T-cell (primary cell): ENCODE measurements at places on chromosomes 1 and 21. TPM values are rescaled to one million over a fixed set of nuclear protein-coding genes. Genes with fewer than 3 reads are reported as not detected.

Gene CAMTA1
- total RNA-seq = 29.7 TPM

Gene FMOD
- not detected for total RNA-seq

Gene IQCC
- total RNA-seq = 2.3 TPM

Gene FCRLB
- 0.75 TPM for total RNA-seq

Gene LMOD1
- 0.29 TPM for total RNA-seq

Gene HLX
- 0.41 TPM for total RNA-seq

GRCh38 chr1:162020150-162020549 is 3.5 kb downstream of the OLFML2B start:
- H3K36me3 ChIP-seq = no peaks in the 10 kb centered on the region
- no peak for DNase-seq
- H3K27ac ChIP-seq = no peak overlapping the region
- no peak overlapping the region for H3K4me3 ChIP-seq
- peaks cover 11% of the 10 kb centered on the region for H3K4me1 ChIP-seq

GRCh38 chr1:25740071-25740470 is 59.9 kb upstream of the SELENON start:
- H3K27me3 ChIP-seq = no peaks in the 10 kb centered on the region
- no peaks in the 10 kb centered on the region for H3K4me1 ChIP-seq
- no peak overlapping the region for H3K4me3 ChIP-seq
- no peak for DNase-seq
- H3K36me3 ChIP-seq = peaks cover 7% of the 10 kb centered on the region

DNA sequence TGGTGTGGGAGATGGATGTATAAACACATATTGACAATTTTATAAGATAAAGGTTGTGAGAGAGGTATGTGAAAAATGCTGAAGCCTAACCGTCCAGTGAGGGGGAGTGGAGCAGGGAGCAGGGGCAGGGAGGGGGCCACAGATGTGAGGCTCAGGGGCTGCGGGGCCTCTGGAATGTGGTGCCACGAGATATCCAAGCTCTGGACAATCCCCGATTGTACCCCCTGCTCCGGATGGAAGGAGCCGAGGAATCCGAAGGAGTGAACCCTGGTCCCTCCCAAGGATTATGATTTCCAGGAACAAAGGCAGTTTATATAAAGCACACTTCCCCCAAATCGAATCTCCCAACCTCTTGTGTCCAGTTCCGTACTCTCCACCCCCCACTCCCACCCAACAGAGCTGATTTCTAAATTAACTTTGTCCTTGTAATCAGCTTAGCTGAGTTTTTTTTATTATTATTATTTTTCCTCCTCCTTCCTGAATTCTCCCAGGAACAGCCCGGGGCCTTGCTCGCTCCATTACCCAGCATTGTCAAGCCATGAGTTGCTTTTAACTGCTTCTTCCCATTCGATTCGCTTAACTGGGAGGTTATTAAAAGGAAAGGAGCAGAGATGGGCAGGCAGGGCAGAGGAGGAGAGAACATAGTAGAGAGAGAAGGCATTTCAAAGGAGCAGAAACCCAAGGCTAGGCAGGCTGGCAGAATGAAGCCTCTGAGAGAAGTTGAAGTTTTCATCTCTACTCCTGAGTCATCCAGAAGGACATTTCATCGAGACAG is 9.4 kb downstream of the KIRREL1 start:
- no peaks in the 10 kb centered on the region for H3K4me1 ChIP-seq
- H3K36me3 ChIP-seq = no peaks in the 10 kb centered on the region

DNA sequence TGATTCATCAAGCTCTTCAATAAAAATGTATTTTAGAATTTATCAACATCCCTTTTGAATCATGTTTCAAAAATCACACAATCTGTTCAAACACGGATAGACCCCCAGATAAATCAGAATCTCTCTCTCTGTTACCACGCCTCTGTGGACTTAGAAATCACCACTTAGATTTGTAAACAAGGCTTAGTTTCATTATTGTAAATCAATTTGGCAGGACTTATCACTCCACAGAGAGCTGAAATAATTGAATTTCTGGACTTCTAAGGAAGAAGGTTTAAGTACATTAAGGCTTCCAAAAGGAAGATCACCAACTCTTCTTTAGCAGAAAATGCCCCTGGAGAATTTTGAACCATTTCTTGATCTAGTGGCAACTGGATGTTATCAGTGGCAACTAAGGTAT is 100.4 kb downstream of the APP start:
- H3K4me1 ChIP-seq = peaks cover 13% of the 10 kb centered on the region
- no peak for DNase-seq
- peak overlapping the region; percentile 46 for H3K27ac ChIP-seq
- H3K27me3 ChIP-seq = no peaks in the 10 kb centered on the region
- H3K36me3 ChIP-seq = no peaks in the 10 kb centered on the region

DNA sequence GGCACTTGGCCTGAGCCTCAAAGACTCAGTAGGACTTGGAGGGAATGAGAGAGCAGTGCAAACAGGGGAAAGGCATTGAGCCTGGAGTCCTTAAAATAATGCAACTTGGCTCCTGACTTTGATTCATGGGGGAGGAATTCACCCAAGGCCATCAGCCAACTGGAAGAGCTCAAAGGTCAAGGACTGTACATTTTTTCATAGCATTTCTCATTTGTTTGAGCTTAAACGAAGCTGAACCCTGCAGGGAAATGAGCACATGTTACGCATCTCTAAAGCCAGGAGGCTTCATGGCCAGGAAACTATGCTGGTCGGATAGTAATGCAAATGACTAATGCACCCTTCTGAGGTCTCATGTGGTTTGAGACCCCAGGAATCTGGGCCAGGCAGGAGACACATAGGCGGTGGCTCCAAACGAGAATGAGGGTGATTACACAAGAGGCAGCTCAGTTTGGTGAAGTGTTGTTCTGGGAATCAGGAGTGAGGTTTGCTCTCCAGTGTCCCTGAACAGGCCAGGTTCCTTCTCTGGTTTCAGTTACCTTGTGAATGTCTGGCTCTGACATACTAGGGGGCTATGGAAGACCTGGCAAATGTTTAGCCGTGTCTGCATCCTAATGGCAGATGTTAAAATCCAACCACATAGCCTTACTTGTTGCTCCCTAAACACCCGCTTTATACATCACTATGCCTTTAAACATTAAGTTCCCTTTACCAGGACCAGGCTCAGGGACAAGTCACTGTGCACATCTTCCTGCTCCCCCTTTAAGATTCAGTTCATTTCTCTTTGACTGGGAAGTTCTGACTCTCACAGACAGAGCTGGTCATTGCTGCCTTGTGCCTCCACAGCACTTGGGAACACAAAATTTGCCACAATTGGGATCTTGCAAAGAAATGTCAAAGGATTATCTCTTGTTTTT is 503.9 kb upstream of the USP24 start:
- no peak overlapping the region for H3K4me3 ChIP-seq
- H3K4me1 ChIP-seq = no peaks in the 10 kb centered on the region
- no peaks in the 10 kb centered on the region for H3K27me3 ChIP-seq
- DNase-seq = no peak
- H3K36me3 ChIP-seq = no peaks in the 10 kb centered on the region

- DNase-seq = no peak
- H3K27ac ChIP-seq = no peak overlapping the region
- no peaks in the 10 kb centered on the region for H3K27me3 ChIP-seq
- no peaks in the 10 kb centered on the region for H3K4me1 ChIP-seq
- H3K4me3 ChIP-seq = no peak overlapping the region
Measured at GRCh38 chr1:118907466-118907865, 80.7 kb downstream of the TBX15 start.

GRCh38 chr1:53043271-53043670 is 18.7 kb upstream of the PODN start:
- no peak overlapping the region for H3K4me3 ChIP-seq
- no peaks in the 10 kb centered on the region for H3K4me1 ChIP-seq
- no peak for DNase-seq
- no peaks in the 10 kb centered on the region for H3K27me3 ChIP-seq
- no peaks in the 10 kb centered on the region for H3K36me3 ChIP-seq
- no peak overlapping the region for H3K27ac ChIP-seq

DNA sequence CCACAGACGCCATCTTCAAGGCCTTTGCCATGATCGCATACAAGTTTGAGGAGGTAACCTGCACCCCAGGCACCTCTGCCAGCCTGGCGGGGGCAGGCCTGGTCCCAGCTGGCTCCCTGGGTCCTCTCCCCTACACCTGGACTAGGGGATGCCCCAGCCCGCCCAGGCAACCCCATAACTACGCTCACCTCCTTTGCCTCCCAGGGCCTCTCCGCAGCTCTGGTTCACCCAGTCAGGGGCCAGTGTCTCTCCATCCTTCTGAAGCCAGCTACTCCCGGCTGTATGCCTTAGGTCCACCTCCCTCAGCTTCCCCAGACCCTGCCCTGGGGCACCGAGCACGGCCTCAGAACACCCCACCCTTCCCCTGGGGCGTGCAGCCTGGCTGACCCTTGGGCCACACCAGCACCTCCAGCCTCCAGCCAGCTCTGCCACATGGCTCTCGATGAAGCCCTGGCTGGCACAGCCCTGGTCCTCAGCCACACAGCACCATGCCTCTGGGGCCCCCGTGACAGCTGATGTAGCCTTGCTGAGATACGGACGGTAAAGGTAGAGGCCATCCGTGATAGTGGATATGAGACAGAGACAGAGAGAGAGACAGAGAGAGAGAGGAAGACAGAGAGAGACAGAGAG is 80.4 kb upstream of the COL6A1 start:
- H3K36me3 ChIP-seq = no peaks in the 10 kb centered on the region
- H3K4me3 ChIP-seq = no peak overlapping the region
- H3K27ac ChIP-seq = no peak overlapping the region
- no peaks in the 10 kb centered on the region for H3K4me1 ChIP-seq
- H3K27me3 ChIP-seq = no peaks in the 10 kb centered on the region

- no peaks in the 10 kb centered on the region for H3K4me1 ChIP-seq
- H3K36me3 ChIP-seq = no peaks in the 10 kb centered on the region
- no peaks in the 10 kb centered on the region for H3K27me3 ChIP-seq
- no peak overlapping the region for H3K27ac ChIP-seq
Measured at GRCh38 chr1:166705376-166706289, 133.6 kb upstream of the POGK start.

DNA sequence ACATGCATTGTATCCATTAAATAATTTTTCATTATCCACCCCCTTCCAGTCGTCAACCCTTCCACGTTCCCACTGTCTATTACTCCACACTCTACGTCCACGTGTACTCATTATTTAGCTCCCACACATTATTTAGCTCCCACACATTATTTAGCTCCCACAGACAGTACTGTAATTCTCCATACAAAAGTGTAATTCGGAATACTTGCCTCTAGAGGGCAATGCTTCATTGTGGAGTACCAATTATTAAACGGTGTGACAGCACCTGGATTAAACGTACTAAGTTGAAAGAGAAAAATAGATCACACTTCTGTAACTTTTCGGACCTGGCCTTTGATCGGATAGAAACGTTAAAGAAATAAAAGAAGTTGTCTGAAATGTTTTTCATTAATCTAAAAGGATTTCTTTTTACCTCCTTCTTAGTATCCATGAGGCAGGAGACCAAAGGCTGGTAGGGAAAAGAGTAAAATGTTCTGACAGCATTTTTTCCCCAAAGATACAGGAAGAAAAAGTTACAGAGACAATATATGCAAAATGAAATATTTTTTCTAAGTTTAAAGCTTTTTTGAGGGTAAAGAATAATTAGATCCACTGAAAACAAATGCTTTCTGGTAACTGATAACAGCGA is 99.2 kb downstream of the LHX8 start:
- H3K27me3 ChIP-seq = no peaks in the 10 kb centered on the region
- no peak overlapping the region for H3K27ac ChIP-seq
- no peaks in the 10 kb centered on the region for H3K36me3 ChIP-seq
- no peak for DNase-seq

- no peak for DNase-seq
- H3K4me1 ChIP-seq = no peaks in the 10 kb centered on the region
- H3K27me3 ChIP-seq = peaks cover 9% of the 10 kb centered on the region
Measured at GRCh38 chr1:154888757-154889156, 18.7 kb upstream of the KCNN3 start.

DNA sequence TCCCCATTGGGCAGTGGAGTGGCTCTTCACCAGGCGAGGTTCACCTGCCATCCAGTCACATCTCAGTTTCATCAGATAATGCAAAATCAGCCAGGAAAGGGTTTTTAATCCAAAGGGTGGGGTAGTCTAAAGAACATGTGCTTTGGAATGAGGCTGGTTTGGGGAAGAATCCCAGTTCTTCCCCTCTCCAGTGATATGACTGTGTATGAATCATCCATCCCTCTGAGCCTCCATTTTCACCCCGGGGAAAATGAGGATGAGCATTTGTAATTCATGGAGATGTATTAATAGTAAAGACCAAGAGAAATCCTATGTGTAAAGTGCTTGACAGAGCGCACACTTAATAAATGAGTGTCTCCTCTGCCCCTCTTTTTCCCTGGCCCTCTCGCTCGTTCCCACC is 215.1 kb upstream of the FGGY start:
- no peak overlapping the region for H3K4me3 ChIP-seq
- no peaks in the 10 kb centered on the region for H3K36me3 ChIP-seq
- no peaks in the 10 kb centered on the region for H3K27me3 ChIP-seq
- DNase-seq = no peak
- H3K27ac ChIP-seq = no peak overlapping the region

GRCh38 chr1:33195556-33195955 is 13.7 kb upstream of the TRIM62 start:
- no peak overlapping the region for H3K27ac ChIP-seq
- H3K27me3 ChIP-seq = no peaks in the 10 kb centered on the region
- no peaks in the 10 kb centered on the region for H3K36me3 ChIP-seq
- H3K4me3 ChIP-seq = no peak overlapping the region
- no peak for DNase-seq

GRCh38 chr1:62908168-62908695 is 124.3 kb downstream of the ATG4C start:
- H3K27me3 ChIP-seq = no peaks in the 10 kb centered on the region
- no peaks in the 10 kb centered on the region for H3K36me3 ChIP-seq
- H3K4me3 ChIP-seq = no peak overlapping the region
- no peak for DNase-seq
- no peak overlapping the region for H3K27ac ChIP-seq

DNA sequence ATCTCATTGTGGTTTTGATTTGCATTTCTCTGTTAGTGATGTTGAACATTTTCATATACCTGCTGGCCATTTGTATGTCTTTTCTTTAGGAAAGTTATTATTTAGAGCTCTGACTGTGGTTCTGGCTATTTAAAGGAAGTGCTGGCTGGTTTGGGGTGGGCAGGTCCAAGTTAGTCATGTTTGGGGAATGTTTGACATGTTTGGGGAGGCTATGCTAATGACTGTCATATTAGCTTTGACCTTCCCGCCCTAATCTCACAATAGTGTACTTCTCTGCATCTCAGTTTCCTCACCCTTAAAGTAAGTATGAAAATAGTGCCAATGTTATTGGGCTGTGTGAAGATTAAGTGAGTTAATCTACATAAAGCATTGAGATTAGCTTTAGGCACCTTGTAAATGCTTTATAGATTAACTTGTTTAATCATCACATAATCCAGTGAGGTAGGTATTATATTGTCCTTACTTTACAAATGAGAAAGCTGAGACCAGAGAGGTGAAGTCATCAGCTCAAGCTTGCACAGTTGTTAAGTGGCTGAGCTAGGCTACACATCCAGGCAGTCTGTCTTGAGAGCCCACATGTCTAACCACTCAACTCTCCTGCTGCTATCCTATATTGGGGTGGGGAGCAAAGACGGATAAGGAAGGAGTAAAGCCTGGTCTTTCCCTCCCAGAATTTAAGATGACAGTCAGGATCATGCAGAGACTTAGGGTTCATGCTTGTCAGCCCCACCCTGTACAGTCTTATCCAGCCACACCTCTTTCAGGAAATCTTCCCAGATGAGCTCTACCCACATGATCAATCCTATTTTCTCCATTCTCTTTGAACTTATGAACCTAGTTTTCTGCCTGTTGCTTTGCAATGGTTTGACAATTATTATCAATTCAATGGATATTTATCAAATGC is 22.8 kb upstream of the CRNN start:
- H3K36me3 ChIP-seq = no peaks in the 10 kb centered on the region
- no peak for DNase-seq
- no peak overlapping the region for H3K4me3 ChIP-seq
- peaks cover 6% of the 10 kb centered on the region for H3K27me3 ChIP-seq
- H3K27ac ChIP-seq = no peak overlapping the region

GRCh38 chr21:17455028-17455353 is 57.9 kb upstream of the CXADR start:
- H3K27ac ChIP-seq = no peak overlapping the region
- DNase-seq = no peak
- H3K27me3 ChIP-seq = no peaks in the 10 kb centered on the region
